ENCODE measurements at places on chromosomes 7 and 10.
A peak's percentile ranks its signal among the peaks of the same experiment; 100 is the strongest.

GRCh38 chr10:85623758-85624157, 742.8 kb downstream of the GRID1 start:
- H3K4me1 ChIP-seq = no peaks in the 10 kb centered on the region
- H3K36me3 ChIP-seq = no peaks in the 10 kb centered on the region
- no peak overlapping the region for H3K4me3 ChIP-seq
- no peak for DNase-seq
- no peaks in the 10 kb centered on the region for H3K27me3 ChIP-seq
- no peak overlapping the region for H3K27ac ChIP-seq

DNA sequence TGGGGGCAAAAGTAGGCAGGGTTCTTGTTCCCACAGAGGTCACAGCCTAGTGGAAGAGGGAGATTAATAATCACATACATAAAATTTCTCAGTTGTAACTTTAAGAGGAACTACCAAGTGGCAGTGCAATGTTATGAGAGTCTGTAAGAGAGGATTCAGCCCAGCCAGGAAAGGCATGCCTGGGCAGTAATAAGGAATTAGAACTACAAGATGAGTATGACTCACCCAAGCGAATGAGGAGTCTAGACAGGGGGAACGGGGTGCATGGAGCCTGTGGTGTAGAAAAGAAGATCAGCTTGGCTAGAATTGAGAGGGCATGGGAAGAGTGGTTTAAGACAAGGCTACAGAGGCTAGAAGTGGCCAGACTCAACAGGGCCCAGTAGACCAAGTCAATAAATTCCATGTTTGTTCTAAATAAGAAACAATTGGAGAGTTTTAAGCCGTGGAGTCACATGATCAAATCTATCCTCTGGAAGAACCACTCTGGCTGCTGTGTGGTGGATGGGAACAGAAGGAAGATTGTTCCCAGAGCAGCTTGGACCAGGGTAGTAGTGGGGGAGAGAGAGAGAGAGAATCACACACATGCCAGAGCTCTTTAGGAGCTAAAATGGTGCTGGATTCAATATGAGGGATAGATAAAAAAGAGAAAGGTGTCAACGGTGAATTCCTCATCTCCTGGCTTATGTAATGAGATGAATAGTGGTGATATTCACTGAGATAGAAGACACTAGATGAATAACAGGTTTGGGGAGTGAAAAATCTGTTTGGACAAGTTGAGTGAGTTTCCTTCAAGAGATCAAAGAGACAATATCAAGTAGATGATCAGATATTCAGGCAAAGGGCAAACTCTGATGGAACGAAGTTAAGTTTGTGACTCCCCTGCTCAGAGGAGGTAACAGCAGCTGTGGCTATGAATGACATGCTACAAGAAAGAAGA, 265.1 kb downstream of the FGFR2 start:
- no peaks in the 10 kb centered on the region for H3K4me1 ChIP-seq
- H3K27me3 ChIP-seq = no peaks in the 10 kb centered on the region
- no peak for DNase-seq
- H3K36me3 ChIP-seq = no peaks in the 10 kb centered on the region

GRCh38 chr7:88200789-88201188, 19.0 kb downstream of the SRI start:
- no peak for DNase-seq
- peaks cover 30% of the 10 kb centered on the region for H3K36me3 ChIP-seq
- no peak overlapping the region for H3K27ac ChIP-seq
- H3K4me3 ChIP-seq = no peak overlapping the region
- no peaks in the 10 kb centered on the region for H3K27me3 ChIP-seq

GRCh38 chr10:94002156-94002555, 8.4 kb downstream of the PLCE1 start:
- H3K27me3 ChIP-seq = peaks cover 10% of the 10 kb centered on the region
- no peak for DNase-seq
- H3K36me3 ChIP-seq = no peaks in the 10 kb centered on the region
- no peak overlapping the region for H3K4me3 ChIP-seq
- H3K4me1 ChIP-seq = no peaks in the 10 kb centered on the region
- H3K27ac ChIP-seq = no peak overlapping the region

- H3K36me3 ChIP-seq = no peaks in the 10 kb centered on the region
- H3K27me3 ChIP-seq = no peaks in the 10 kb centered on the region
- no peak for DNase-seq
- H3K4me1 ChIP-seq = no peaks in the 10 kb centered on the region
- no peak overlapping the region for H3K27ac ChIP-seq
Measured at GRCh38 chr10:75857269-75857846, 425.9 kb downstream of the LRMDA start.

- no peak for DNase-seq
- H3K4me3 ChIP-seq = no peak overlapping the region
- no peak overlapping the region for H3K27ac ChIP-seq
Measured at GRCh38 chr7:484356-485101, 35.1 kb downstream of the PDGFA start.

DNA sequence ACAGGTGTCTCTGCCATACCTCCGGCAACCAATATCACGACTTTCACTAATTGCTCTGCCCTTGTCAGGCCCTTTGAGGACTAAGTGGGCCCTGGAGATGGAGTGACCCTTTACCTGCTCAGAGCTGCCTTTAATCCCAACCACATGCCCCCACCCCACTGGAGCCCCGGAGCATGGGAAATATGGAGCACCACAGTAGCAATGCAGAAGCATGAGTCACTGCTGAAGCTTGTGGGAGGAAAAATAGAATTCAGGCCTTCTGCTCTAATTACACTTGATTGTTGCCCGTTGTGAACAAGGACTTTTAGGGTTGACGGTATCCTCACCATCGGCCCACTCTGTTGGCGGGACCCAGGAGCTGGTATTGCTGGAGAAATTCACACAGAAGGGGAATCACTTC, 52.5 kb upstream of the FRMD4A start:
- no peaks in the 10 kb centered on the region for H3K4me1 ChIP-seq
- no peak overlapping the region for H3K27ac ChIP-seq
- no peak for DNase-seq
- no peak overlapping the region for H3K4me3 ChIP-seq
- peaks cover 5% of the 10 kb centered on the region for H3K27me3 ChIP-seq

GRCh38 chr10:79451046-79451699, 5.7 kb upstream of the ZCCHC24 start:
- no peak for DNase-seq
- H3K27me3 ChIP-seq = peaks cover 4% of the 10 kb centered on the region
- H3K36me3 ChIP-seq = no peaks in the 10 kb centered on the region
- H3K27ac ChIP-seq = no peak overlapping the region
- peaks cover 3% of the 10 kb centered on the region for H3K4me1 ChIP-seq

- H3K36me3 ChIP-seq = no peaks in the 10 kb centered on the region
- no peak for DNase-seq
- H3K4me1 ChIP-seq = no peaks in the 10 kb centered on the region
Measured at GRCh38 chr7:112407261-112407660, 43.0 kb upstream of the IFRD1 start.

DNA sequence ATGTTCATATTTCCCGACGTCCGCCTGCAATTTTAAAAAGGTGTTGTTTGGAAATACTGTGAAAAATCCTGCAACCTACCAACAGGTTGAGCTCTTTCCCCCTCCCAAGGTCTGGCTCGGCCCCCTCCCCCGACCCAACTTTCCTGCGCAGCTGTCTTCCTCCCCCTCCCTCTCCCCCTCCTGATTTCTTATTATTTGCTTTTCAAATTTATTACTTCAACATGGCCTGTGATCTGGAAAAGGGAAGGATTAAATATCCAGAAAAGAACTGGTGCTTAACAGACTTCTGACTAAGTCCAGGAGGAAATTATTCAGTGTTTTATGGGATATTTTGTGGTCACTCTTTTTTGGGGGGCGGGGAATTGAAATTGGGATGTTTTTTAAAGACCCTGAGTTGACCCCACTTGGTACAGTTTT, 2.4 kb downstream of the ARID5B start:
- H3K36me3 ChIP-seq = peaks cover 9% of the 10 kb centered on the region
- H3K27me3 ChIP-seq = no peaks in the 10 kb centered on the region
- H3K4me3 ChIP-seq = peak overlapping the region; percentile 97
- no peak for DNase-seq
- H3K4me1 ChIP-seq = peaks cover 48% of the 10 kb centered on the region

- no peaks in the 10 kb centered on the region for H3K27me3 ChIP-seq
- H3K4me3 ChIP-seq = no peak overlapping the region
- DNase-seq = no peak
- no peak overlapping the region for H3K27ac ChIP-seq
Measured at GRCh38 chr10:132346806-132347205, 14.8 kb downstream of the LRRC27 start.

- H3K27ac ChIP-seq = no peak overlapping the region
- no peak overlapping the region for H3K4me3 ChIP-seq
- H3K4me1 ChIP-seq = no peaks in the 10 kb centered on the region
Measured at GRCh38 chr7:55657654-55658053, 85.4 kb upstream of the VOPP1 start.

DNA sequence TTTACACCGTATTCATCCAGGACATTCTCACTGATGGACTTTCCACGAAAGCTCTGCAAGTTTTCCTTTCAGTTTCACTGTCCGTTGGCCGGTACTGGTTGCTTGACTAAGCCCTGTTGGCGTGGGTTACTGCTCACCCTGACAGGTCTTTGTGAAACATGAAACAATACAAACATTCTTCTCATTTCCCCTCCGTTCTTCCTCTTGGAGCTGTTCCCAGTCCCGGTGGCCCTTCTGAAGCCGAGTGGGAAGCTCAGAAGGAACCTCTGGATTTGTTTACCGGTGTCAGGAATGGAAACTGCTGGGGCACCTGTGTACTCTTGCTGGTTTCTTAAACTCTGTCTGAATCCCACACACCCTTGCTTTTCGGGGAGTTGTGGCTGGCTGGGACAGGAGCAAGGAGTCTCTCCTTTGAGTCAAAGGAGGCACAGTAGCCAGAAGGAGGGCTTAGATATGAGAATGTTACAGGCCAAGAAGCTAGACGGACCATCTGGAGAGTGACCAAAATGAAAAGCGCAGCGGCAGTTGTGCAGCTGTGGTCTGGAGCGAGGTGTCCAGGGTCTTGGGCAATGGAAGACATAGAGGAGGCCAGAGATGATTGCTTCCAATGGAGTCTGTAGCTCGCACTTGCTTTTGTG, 45.7 kb downstream of the LYZL2 start:
- H3K27ac ChIP-seq = no peak overlapping the region
- H3K4me3 ChIP-seq = peak overlapping the region; percentile 35
- H3K36me3 ChIP-seq = no peaks in the 10 kb centered on the region
- H3K27me3 ChIP-seq = no peaks in the 10 kb centered on the region

- H3K4me1 ChIP-seq = peaks cover 5% of the 10 kb centered on the region
- no peak overlapping the region for H3K27ac ChIP-seq
- no peaks in the 10 kb centered on the region for H3K36me3 ChIP-seq
- H3K4me3 ChIP-seq = no peak overlapping the region
- peaks cover 39% of the 10 kb centered on the region for H3K27me3 ChIP-seq
- no peak for DNase-seq
Measured at GRCh38 chr10:4824791-4825310, 1.2 kb upstream of the AKR1E2 start.

DNA sequence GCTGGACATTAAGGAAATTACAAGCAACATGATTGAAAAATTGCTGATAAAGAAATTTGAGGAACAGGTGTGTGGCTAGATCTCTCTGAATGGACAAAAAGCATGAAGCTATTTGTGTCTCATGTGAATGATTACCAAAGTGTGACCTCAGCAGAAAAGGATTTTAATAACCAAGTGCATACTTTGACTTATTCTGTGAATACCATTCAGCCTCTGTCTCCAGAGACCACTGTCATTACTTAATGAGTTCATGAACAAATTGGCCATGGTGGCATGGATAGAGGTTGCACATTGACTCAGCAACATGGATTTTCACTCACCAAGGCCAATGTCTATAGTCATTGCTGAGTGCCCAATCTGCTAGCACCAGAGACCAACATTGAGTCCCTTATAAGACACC, 874.6 kb upstream of the POT1 start:
- H3K27ac ChIP-seq = no peak overlapping the region
- no peaks in the 10 kb centered on the region for H3K4me1 ChIP-seq
- DNase-seq = no peak
- H3K27me3 ChIP-seq = no peaks in the 10 kb centered on the region
- H3K36me3 ChIP-seq = no peaks in the 10 kb centered on the region
- no peak overlapping the region for H3K4me3 ChIP-seq

- H3K4me3 ChIP-seq = no peak overlapping the region
- H3K27me3 ChIP-seq = no peaks in the 10 kb centered on the region
- no peak for DNase-seq
- no peak overlapping the region for H3K27ac ChIP-seq
- no peaks in the 10 kb centered on the region for H3K4me1 ChIP-seq
Measured at GRCh38 chr7:80324032-80324431, 187.8 kb downstream of the GNAT3 start.

GRCh38 chr7:70353330-70353945, 755.2 kb downstream of the AUTS2 start:
- no peak overlapping the region for H3K4me3 ChIP-seq
- H3K36me3 ChIP-seq = no peaks in the 10 kb centered on the region
- no peaks in the 10 kb centered on the region for H3K27me3 ChIP-seq
- DNase-seq = no peak
- H3K4me1 ChIP-seq = no peaks in the 10 kb centered on the region

GRCh38 chr10:130551676-130552075, 415.5 kb downstream of the GLRX3 start:
- H3K27me3 ChIP-seq = no peaks in the 10 kb centered on the region
- H3K27ac ChIP-seq = no peak overlapping the region
- no peak for DNase-seq
- H3K36me3 ChIP-seq = no peaks in the 10 kb centered on the region

DNA sequence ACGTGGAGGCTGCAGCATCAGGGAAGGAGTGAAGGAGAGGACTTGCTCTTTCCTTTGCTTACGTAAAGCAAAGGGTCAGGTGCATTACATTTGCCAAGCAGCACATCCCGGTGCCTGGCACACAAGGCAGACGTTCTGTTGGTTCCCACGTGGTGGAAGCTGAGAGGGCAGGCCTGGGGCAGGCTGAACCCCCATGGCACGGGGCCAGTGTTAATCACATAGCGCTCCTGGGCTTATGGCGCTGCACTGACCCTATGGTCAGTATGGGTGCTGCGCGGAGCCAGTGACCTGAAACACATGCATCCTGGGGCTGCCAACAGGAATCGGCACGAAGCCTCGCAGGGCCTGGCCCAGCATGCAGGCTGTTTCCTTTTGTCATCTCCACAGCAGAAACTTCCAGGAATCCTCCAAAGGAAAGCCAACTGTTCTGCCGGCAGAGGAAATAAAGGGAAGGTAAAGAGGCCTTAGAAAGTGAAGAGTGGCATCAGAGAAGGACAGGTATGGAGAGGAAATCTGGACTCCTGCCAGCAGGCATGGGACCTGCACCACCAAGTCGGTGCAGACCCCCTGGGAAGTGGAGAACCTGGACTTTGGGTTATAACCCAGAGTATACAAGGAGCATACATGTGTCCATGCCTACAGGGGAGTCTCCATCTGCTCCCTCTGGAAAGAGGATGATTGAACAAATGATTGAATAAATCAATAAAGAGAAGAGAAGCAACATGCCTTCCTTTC, 560.2 kb downstream of the TCERG1L start:
- no peaks in the 10 kb centered on the region for H3K36me3 ChIP-seq
- H3K4me3 ChIP-seq = no peak overlapping the region
- H3K27me3 ChIP-seq = no peaks in the 10 kb centered on the region
- no peak overlapping the region for H3K27ac ChIP-seq
- H3K4me1 ChIP-seq = no peaks in the 10 kb centered on the region
- DNase-seq = no peak

GRCh38 chr7:83520726-83521125, 128.2 kb downstream of the SEMA3E start:
- no peak overlapping the region for H3K4me3 ChIP-seq
- no peaks in the 10 kb centered on the region for H3K36me3 ChIP-seq
- no peaks in the 10 kb centered on the region for H3K4me1 ChIP-seq
- H3K27ac ChIP-seq = no peak overlapping the region
- no peaks in the 10 kb centered on the region for H3K27me3 ChIP-seq
- no peak for DNase-seq

GRCh38 chr7:68858497-68858896, 739.8 kb upstream of the AUTS2 start:
- H3K36me3 ChIP-seq = no peaks in the 10 kb centered on the region
- DNase-seq = no peak
- no peak overlapping the region for H3K4me3 ChIP-seq
